Stimulated activated CD8-positive, alpha-beta memory T cell treated with anti-CD3 and anti-CD28 coated beads, Interleukin-2, amount 100 ng/mL, for 1 hour (primary cell): ENCODE measurements at places on chromosomes 1 and 21.

DNA sequence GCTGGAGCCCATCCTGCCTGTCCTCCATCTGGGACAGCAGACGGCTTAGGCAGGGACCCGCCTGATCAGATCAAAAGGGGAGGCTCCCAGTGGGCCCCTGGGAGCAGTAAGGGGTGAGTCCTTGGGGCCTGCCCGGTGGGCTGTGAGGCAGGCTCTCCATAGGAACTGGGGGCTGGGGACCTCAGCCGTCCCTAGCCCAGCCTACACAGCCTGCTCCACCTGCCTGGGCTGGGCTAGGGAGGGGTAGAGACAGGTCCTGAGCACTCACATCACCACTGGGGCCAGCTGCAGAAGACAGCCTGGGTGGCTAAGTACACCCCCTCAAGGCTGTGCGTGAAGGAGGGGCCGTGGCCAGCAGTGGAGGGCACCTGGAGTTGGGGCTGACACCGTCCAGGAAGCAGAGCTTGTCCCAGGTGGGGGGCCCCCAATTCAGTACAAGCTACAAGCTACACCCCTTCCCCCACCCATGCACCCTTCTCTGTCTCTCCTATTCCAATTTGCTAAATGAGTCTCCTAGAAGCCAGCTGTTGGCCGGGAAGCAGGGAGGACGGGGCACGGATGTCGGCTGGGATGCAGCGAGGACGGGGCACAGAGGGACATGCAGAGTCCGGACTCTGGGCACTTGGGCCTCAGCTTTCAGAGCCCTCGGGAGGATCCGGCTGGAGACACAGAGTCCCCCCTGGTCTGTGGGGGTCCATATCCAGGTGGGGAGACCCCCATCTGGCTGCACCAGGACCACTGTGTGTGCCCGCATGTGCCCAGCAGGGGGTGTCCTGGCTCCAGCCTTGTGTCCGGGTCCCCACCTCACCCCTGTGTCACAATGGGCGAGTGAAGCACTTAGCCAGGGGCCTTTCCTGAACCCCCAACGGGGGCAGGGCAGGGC, 1.7 kb downstream of the ISG15 start:
- DNase-seq = no peak

- DNase-seq = no peak
Observed at GRCh38 chr1:244732851-244733450, 80.0 kb downstream of the DESI2 start.

GRCh38 chr1:32897082-32898049, 3.8 kb downstream of the TMEM54 start:
- no peak for DNase-seq

GRCh38 chr1:197736685-197737084, 38.6 kb downstream of the DENND1B start:
- no peak for DNase-seq

- DNase-seq = no peak
Observed at GRCh38 chr1:91450260-91450659, 45.6 kb upstream of the HFM1 start.
